Right renal pelvis (tissue), 4 donors: ENCODE measurements at places on chromosomes 6 and 20. TPM values are rescaled to one million over a fixed set of nuclear protein-coding genes. Genes with fewer than 3 reads are reported as not detected.

Gene OSBPL2
- polyA plus RNA-seq = 30.2 TPM

Gene OVOL2
- polyA plus RNA-seq = 0.93 TPM

Gene QKI
- polyA plus RNA-seq = 222 TPM

Gene ZSCAN31
- polyA plus RNA-seq = 8.4 TPM

Gene LY6G6D
- 0.82 TPM for polyA plus RNA-seq

Gene C6orf120
- 47.6 TPM for polyA plus RNA-seq

Gene APCDD1L
- 10.2 TPM for polyA plus RNA-seq

- no peak for DNase-seq
Measured at GRCh38 chr6:81172056-81172740, 580.3 kb downstream of the TENT5A start.

DNA sequence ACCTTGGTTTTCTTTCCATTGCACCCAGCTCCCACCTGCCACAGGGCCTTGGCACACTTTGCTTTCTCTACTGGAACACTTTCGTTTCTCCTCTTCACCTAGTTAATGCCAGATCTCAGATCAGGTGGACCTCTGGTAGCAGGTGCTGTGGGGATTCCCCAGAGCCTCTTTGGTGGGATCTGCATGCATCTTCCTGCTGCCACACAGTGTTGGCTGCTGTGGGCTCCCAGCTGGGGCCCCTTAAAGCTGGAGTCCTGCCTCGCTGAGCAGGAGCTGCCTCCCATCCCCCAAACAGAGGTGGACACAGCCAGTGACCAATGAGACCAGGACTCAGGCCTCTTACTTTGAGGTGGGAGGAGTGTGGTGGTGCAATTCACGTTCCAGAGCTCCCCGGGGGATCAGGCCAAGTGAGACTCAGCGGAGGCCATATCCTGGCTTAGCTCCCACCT, 28.4 kb downstream of the CEBPB start:
- no peak for DNase-seq

DNA sequence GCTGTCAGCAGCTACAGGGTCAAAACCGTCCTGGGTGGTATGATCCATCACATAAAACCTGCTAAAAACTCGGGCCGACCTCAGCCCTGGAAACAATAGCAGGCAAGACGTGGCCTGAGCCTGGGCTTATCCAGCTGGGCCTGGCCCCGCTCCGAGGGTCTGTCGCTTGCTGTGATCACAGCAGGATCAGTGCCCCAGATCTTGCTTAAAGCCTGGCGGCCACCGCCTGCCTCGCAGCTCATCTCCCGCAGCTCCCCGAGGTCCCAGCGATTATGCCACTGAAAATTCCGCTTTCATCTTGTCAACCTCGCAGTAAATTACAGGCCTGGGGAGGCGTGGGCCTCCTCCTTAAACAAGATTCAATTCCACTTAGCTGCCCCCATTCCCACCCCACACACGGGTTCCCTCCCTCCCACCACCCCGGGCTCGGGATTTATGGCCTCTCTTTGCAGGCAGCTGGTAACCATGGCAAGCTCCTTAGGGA, 40.1 kb downstream of the CDH22 start:
- no peak for DNase-seq

DNA sequence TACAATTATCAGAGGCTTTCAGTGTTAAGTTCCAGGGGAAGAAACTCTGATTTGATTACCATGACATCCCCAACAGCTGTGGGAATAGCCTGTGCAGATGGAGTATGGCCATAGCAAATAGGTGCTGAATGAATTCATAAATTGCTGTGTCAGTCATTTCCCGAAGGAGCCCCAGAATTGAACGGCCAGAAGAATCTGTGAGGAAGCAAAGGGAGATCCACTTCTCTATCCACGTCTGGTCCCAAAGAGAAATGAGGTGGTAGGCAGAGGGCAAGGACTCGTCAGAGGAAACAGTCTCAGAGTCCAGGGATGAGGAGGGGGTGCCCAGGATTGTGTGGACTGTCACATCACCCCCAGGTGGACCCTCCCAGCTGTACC, 3.1 kb upstream of the TAF8 start:
- DNase-seq = no peak

- DNase-seq = no peak
Measured at GRCh38 chr20:37986873-37987601, 46.2 kb downstream of the TTI1 start.

DNA sequence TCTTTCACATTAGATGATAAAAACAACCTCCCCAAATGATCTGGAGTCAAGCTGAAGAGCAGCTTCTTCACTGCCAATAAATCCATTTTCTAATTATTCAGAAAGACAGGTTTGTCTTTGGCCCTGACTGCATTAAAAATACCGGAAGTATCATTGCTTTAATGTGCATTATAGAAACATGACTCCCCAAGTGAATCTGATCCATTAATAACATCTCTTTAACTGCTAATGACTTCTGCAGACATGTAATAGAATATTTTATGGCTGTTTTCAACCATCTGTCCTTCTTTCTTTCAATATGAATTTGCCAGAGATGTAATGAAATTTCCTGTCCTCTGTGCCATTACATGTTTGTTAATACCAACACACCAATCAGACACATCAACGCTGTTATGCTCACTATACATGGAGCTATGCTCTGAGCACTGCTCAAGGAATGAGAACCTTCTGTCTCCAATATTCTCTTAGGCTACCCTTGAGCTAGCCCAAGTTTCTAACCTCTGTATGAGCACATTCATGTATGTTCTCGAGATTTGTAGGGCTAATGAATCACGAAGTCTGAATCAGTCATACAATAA, 87.8 kb downstream of the LYRM4 start:
- DNase-seq = no peak

- no peak for DNase-seq
Measured at GRCh38 chr20:49775229-49775693, 37.4 kb upstream of the SLC9A8 start.

- no peak for DNase-seq
Measured at GRCh38 chr6:140533526-140533925, 1159.1 kb upstream of the CITED2 start.

- no peak for DNase-seq
Measured at GRCh38 chr6:14089224-14089623, 28.3 kb upstream of the CD83 start.

- no peak for DNase-seq
Measured at GRCh38 chr20:42401613-42402012, 783.4 kb upstream of the CHD6 start.

DNA sequence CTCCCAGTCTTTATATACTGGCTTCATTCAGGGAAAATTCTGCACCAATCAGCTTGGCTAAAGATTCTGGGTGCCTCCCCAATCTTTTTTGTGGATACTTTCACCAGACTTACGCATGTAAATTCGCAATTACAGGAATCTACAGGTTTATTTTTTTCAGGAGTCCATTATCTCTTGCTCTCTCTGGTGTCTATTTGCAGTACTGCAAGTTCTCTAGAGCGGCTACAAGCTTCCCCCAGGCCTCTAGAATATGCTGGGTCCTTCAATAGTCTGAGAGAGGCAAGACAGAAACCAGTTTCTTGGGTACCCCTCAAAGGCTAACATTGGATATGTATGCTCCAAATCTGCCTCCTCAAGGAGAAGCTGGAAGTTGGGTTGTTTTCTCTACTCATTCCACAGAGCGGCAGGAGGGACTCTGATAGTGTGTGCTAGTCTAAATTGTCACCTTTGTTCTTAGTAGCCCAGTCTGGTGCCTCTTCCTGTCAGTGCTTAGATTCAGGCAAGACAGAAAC, 58.5 kb downstream of the SUN5 start:
- no peak for DNase-seq

DNA sequence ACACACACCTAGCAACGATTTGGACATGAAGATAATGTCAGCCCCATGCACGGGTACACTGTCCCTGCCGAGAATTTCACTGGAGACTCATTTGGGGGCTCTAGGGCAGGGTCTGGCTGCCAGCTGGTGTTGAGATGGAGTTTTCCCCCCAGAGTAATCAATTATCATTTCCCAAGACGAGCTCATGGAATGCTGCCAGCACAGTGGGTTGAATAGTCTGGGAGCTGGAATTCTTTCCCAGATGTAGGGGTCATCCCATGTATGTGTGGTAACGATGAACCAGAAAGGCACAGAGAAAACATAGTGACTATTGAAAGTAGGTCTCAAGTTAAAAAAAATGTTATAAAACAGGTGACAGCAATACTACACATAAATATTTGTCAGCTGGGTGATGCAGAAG, 579.9 kb downstream of the MAFB start:
- no peak for DNase-seq

- DNase-seq = no peak
Measured at GRCh38 chr6:34246249-34246562, 2.6 kb downstream of the SMIM29 start.

DNA sequence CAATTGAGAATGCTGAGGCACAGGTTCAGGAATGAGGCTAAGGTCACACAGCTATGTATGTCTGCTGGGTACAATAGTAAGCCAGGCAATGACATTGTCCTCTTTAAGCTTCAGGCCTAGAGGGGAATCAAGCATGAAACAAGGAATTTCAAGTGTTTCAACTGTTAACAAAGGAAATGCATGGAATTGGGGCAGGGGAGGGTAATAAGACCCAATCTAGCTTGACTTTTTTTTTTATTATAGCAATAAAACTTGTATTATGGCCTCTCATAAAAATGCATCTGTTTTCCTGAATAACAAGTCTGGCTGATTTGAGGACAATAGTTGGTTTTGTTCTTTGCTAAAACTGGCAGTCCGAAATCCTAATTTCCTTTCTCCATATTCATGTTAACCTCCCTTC, 336.7 kb downstream of the CBLN4 start:
- no peak for DNase-seq

- no peak for DNase-seq
Measured at GRCh38 chr20:50193836-50194421, 3.3 kb downstream of the CEBPB start.

DNA sequence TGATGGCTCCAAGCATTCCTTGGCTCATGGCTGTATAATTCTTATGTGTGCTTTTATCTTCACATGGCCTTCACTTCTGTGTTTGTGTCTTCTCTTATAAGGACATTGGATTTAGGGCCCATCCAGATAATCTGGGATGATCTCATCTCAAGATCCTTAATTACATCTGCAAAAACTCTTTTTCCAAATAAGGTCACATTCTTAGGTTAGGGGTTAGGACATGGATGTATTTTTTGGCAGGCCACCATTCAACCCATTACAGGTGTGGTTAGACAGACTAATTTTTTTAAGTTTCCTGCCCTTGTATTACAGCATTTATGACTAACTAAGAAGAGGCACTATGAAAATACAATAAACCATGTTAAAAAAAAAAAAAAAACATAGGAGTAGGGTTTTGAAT, 254.0 kb downstream of the TPBG start:
- DNase-seq = no peak

GRCh38 chr6:21342501-21342900, 251.1 kb upstream of the SOX4 start:
- no peak for DNase-seq

DNA sequence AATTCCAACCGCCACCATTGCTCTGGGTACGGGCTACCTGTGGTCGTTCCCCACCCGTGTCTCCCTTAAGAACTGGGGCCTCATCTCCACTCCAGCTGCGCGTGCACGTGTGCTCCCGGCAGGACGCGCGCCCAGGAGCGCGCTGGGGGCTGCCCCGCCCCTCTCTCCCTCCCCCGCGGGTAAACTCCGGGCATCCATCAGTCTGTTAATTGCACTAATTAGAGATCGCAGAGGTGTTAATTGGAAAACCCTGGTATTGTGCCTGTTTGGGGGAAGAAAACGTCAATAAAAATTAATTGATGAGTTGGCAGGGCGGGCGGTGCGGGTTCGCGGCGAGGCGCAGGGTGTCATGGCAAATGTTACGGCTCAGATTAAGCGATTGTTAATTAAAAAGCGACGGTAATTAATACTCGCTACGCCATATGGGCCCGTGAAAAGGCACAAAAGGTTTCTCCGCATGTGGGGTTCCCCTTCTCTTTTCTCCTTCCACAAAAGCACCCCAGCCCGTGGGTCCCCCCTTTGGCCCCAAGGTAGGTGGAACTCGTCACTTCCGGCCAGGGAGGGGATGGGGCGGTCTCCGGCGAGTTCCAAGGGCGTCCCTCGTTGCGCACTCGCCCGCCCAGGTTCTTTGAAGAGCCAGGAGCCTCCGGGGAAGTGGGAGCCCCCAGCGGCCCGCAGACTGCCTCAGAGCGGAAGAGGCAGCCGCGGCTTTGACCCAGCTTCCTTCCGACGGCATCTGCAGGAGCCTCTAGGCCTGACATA, 14.4 kb downstream of the FOXP4 start:
- no peak for DNase-seq

- DNase-seq = no peak
Measured at GRCh38 chr20:38449046-38449445, 13.9 kb upstream of the SNHG17 start.

DNA sequence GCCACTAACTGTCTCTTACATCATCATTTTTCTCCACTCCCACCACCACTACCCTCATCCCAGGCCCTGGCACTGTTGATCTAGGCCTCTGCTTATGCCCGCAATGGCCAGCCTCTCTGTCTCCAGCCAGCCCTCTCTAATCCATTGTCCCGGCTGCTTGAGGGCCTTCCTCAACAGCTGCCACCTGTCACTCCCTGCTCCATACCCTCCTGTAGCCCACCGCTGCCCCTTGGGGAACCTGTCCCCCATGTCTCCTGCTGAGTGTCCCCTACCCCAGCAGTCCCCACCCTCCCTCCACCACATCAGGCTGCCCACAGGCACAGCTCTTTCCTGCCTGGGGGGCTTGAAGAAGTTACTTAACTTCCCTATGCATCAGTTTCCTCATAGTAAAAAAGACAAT, 13.4 kb downstream of the TEAD3 start:
- no peak for DNase-seq

DNA sequence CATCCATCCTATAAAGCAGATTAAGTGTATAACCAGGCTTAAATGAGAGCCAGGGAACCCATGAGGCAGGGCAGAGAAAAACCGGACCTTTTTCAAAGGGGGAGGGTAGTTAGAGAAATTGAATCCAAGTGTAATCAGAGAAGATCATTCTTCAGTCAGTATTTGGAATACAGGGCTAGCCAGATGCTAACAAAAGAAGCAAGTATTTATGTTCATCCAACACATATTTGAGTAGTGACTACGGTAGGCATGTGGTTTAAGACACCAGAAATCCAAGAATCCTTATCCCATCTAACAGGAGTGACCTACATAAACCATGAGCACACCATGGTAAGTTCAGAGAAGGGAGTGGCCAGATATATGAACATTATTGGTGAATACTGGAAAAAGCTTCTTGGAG, 46.8 kb upstream of the FAM83C start:
- DNase-seq = no peak

DNA sequence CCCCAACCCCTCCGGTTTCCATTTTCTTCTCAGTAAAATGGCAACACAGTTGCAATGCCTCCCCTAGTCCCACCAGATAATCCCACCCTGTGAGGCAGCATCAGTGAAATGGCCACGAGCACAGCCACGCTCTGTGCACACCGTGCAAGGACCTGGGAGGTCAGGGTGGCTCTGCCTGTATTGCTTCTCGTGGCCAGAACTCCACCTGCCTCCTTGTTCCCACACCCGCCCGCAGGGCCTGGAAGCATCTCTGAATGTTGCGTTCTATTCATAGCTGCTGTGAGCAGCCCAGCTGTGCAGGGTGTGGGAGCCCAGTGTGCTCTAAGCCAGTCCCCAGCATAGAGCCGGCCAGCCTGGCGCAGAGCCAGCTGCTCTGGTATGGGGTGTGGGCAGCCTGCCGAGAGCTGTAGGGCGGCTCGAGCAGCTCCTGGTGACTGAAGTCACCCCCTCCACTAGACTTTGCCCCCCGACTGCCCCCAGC, 161.1 kb downstream of the DLL1 start:
- no peak for DNase-seq

GRCh38 chr6:75602246-75603105, 796 bp downstream of the SENP6 start:
- DNase-seq = peak; percentile 47
